Stimulated activated naive CD8-positive, alpha-beta T cell treated with anti-CD3 and anti-CD28 coated beads, Interleukin-15, amount 100 ng/mL, for 72 hours (primary cell): ENCODE measurements at places on chromosomes 3 and 15.

- DNase-seq, result no peak
Measured at GRCh38 chr3:150443331-150443741, 35.2 kb downstream of the TSC22D2 start.

DNA sequence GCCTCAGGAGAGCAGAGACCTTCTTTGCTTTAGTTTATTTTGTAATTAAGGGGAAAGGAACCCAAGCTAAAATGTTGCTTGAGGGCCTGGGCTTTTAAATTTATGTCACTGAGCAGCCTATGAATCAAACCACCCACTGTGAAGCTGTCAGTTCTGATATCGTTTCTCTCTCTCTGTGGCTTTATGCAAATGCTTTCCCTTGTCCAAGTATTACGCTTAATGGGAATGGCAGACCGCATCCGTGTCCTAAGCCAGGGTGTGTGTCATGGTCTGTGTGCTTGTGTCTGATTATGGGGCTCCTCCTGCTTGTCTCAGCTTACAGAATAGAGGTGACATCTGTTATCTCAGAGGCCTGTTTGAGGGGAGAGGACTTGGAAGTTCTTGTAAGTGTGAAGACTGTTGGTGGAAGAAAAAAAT is 82.4 kb downstream of the EBLN2 start:
- DNase-seq, result no peak

DNA sequence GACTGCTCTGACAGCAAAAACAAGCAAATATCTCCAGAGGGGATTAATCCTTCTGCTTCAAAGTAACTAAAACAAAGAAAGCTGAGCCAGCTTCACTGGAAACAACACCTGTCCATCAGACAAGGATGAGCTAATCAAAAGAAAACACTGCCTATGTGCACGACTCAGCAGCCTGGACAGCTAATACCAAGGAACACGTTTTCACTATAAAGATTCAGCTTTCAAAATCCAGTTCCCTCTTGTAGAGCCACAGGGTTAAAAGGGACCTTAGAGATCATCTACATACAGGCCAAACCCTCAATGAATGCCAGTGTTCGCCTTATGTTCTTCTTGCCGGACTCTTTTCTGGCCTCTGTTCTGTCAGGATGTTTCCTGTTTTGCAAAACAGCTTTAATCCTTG is 6.9 kb downstream of the TUSC7 start:
- no peak for DNase-seq

DNA sequence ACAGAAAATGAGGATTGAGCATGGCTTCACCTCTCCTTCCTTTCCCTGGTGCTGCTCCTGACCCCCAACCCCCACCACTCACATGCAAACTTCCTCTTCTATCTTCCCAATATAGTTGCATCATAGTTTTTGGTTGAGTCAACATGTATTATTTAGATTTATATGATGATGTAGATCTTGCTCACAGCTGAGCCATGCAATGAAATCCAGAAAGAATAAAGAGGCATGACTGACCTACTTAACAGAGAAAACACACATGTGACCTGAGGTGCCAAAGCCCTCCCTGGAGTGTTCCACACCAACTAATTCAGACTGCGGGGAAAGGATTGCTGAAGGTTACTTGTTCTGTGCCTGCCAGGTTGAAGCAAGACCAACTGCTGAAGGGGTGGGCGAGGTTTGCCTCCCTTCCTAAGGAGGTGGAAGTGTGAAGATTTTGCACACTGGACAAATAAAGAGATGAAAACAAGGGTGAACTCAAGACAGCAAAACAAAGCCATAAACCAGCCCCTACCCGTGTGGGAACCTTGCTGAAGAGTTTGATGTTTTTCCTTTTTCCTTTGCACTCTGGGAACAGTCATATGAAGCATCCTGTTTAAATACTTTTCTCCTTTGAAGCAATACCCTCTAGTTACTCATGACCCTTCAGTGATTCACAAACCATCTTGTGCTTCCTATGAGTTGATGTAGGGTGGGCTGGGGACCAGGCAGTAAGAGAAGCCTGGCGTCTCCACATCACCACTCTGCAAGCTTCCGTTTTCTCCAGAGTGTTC is 155.2 kb upstream of the UBE2E1 start:
- no peak for DNase-seq

GRCh38 chr3:126746395-126747177 is 42.5 kb downstream of the CHCHD6 start:
- no peak for DNase-seq

- DNase-seq, result no peak
Measured at GRCh38 chr15:73951601-73952000, 25.3 kb downstream of the LOXL1 start.

DNA sequence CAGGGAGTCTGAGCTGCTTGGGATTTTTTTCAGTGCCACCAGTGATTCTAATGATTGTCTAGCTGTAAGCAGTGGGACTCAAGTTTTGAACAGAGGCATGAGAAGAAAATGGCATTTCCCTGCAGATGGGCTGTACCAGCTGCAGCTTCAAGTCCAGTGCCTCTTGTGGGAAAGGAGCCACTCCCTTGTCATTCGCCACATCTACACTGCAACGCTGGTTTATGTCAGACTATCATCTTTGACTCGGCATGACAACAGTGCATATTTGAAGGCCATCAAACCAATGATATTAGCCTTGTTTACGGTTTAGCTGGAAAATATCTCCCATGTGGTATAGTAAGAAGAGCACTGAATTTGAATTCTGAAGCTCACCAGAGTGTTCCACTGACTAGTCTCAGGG is 22.2 kb downstream of the SCG5 start:
- DNase-seq, result no peak

DNA sequence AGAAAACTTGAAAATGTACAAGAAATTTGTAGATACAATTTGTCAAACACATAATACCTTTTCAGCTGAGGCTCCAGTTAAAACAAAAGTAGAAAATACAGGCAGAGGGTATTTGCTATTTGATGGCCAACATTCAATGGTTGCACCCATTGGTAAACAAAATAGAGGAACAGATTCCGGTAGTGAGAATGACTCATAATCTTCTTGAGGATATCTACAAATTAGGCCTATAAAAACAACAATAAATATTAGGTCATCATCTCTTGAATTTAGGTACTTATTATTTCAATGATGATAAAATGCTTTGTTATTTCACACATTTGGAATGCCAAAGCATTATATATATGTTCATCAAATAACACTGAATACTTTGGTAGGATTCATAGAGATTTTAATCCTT is 53.4 kb downstream of the DENND4A start:
- DNase-seq, result no peak

- DNase-seq, result no peak
Measured at GRCh38 chr3:43273416-43273815, 12.9 kb upstream of the SNRK start.

GRCh38 chr3:123404391-123404790 is 44.5 kb downstream of the ADCY5 start:
- DNase-seq, result no peak

DNA sequence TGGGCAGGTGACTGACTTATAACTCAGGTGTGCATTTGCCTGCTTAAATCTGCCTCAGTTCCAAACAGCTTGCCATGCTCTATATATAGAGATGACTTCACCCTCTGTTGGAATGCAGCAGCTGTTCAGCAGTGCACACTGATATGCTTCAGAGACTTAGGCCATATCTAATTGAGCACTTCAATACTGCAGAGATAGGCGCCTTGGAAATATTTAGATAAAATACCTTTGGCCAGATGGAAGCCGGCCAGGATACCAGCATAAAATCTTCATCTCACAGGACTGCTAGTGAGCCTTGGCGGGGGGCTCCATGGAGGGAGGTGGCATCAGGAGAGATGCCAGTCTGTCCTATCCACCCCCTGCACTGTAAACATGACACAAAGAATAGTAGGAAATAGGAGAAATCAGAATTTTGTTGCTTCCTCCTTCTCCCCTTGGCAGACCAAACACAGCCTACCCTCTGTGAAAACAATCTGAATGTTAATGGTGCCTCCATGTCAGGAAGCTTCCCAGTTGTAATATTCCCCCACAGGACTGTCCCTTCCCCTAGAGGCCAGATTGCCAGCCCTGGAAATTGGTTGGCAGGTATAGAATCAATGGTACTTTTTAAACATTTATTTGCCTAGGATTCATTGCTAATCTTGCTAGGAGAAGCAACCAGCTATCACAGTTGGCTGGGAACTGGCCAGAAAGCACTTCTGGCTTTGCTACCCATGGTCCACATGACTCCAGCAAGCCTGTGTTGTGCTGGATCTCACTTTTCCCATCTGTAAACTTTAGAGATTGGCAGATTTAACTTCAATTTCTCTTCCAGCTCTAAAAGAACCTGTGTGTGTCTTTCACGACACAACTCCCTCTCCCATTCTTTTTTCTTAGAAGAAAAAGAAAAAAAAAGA is 215.5 kb upstream of the KCNMB2 start:
- no peak for DNase-seq

DNA sequence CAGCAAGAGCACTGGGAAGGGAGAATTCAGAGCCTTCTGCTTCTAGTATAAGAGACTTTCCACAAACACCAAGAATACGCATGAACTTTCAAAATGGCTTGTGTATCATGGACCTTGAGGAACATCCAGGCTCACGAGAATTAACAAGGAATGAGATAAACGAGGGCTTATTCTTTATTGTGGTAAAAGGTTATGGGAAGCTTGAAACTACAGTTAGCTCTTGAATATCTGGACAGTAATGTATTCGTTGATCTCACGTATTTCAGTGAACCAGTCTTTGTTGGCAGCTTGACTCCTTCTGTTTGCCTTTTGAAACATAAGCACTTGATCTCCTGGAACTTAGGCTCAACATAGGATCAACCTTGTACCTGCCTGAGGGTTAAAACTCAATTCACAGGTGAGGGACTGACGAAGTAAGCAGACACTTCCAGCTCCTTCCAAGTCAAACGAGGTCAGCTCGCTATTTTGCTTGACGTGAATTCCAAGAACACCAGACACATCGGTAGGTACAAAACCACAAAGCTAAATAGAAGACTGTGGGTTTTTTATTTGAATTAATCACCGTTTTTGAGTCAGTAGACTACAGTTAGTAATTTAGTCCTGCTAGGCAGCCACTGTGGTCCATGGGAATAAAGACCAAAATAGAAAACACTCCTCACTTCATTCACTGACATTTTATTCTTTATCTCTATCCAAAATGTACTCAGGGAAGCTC is 30.8 kb downstream of the GALNT15 start:
- DNase-seq, result no peak
